IMR-90 (cell line): ENCODE measurements at places on chromosomes 7 and 10.

- peak; percentile 19 for DNase-seq
Observed at GRCh38 chr7:601595-602340, 82.1 kb upstream of the PDGFA start.

DNA sequence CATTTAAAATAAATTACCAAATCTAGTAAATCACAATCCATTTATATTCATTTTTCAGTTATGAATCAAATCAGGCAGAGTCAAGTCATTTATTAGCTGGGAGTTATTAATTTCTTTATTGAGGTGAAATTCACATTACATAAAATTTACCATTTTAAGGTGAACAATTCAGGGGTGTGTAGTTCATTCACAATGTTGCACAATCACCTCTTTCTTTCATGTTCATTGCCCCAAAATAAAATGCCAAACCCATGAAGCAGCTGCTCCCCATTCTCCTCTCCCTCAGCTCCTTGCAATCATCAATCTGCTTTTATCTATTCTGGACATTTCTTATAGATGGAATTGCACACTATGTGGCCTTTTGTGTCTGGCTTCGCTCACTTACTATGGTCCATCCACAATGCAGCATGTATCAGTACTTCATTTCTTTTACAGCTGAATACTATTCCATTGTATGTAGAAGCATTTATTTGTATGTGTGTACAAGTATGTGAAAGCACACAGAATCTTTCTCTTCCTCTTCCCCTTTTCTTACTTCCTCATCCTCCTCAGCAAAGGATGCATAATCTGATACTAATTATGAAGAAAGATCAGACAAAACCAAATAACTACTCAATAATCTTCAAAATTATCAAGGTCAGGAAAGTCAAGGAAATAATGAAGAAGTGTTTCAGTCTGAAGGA, 60.6 kb downstream of the LMBR1 start:
- DNase-seq, result no peak

GRCh38 chr7:66304536-66304935, 99.4 kb downstream of the TPST1 start:
- peak; percentile 54 for DNase-seq

DNA sequence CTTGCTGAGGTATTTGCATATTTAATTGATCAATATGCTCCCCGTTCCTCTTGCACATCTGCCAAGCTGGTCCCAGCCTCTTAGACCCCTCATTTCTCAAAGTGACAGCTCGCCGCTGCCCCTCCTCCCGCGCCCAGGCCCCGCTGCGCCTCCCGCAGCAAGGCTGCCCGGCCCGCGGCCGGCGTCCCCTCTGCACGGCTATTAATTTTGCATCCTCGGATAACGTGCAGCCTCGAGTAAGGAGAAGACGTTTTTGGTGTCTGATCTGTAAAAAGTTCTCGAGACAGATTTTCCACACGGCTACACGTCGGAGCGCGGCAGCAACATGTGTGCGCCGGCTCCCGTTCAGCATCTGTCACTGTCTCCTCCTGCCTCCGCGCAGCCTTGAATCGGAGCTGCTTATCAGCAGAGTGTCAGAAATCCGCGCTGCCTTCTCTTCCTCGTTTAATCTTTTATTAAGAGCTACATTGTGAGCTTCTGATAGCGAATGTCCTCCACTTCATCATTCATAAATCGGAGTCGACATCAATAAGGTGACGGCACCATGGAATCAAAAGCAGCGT, 65.3 kb downstream of the EBF3 start:
- DNase-seq, result no peak

GRCh38 chr7:22179442-22179879, 177.5 kb downstream of the RAPGEF5 start:
- DNase-seq, result no peak

DNA sequence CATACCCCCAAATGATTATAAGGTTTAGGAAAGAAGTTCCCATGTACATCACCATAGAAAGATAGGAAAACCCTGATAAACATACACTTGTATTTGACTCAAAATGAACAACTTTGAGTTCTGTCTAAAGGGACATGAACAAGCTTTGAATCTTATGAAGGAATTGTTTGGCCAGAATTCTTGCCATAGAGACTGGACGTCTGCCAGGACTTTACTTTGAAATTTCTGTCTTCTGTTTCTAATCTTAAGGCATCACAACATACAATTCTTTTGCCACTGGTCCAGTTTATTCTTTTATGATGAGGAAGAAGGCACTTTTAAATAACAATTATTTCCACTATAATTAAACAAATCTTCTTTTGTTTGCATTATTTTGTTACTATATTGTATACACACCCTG, 26.2 kb upstream of the CYP26C1 start:
- DNase-seq, result no peak

- no peak for DNase-seq
Observed at GRCh38 chr7:34662058-34662708, 4.2 kb downstream of the NPSR1 start.

GRCh38 chr10:132350946-132351345, 19.0 kb downstream of the LRRC27 start:
- DNase-seq, result no peak

DNA sequence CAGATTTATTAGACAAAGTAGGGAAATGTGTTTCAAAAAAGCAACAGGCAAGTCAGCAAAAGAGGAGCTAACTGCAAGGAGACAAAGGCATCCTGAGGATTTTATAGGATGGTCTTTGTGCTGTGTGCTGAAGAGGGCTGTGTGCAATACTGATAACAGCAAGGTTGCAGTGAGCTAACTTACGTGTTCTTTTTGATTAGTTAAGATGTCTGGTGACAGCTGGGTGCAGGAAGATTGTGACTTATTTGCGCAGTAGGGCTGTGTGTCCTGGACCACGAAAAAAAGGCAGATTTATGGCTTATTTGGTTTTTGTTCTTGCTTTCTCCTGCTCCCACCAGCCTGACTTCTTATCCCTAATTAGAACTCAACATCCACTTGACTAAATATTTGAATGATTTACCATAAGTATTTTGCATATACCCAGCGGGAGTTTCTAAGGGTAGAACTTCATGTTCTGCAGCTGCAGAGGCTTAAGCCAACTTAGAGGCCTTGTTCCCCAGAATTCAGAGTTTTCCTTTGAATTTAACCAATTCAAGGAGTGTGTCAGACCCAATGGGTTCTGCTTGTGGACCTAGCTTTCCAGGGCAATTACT, 119.0 kb downstream of the ANKRD26 start:
- no peak for DNase-seq

DNA sequence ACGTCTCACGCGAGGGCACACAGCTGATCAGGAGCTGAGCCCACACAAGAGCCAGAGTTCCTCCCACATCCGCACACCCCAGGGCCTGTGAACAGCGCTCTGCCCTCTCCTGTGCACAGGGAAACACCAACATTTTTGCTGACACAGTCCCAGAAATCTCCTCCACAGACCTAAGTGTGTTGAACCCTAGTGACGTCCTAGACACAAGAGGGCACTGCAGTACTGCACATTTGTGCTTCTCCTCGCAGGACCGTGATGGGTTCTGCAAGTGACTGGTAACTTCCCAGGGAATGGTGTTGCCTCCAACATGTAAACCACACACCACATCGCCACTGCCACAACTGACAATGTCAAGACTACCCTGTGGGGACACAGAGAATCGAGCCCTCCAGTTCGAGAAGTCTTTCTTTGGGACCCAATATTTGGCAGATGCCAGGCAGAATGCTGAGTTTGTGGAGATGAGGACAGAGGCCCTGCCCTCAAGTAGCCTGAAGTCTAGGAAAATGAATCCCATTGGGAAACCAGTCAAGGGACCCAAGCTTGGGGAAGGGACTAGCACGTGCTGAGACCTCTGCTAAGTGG, 170.3 kb downstream of the PAXIP1 start:
- no peak for DNase-seq
